ENCODE measurements at places on chromosomes 6 and 20.
A peak's percentile ranks its signal among the peaks of the same experiment; 100 is the strongest.

GRCh38 chr20:2822073-2822472, 5.9 kb downstream of the TMEM239 start:
- peaks cover 17% of the 10 kb centered on the region for H3K27me3 ChIP-seq
- H3K36me3 ChIP-seq, result no peaks in the 10 kb centered on the region
- H3K4me3 ChIP-seq, result no peak overlapping the region
- H3K4me1 ChIP-seq, result no peaks in the 10 kb centered on the region

DNA sequence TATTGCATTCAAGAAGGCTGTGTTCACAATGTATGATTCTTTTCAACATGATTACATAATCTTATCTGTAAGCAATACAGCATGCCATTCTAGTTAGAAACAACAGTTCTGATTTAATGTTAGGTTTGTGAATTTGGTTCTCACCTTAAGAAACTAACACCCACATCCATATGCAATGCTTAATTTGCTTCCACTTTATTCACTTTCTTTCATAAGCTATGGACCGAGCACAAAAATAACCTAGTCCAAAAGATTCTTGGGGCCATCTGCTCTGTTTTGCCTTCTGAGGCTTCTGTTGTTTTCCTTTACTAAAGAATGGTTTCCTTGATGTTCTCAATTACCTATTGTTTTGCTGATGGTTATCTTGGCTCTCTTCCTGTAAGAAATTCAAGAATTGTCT, 258.2 kb downstream of the EYS start:
- no peaks in the 10 kb centered on the region for H3K27me3 ChIP-seq
- no peak overlapping the region for H3K27ac ChIP-seq
- no peak for DNase-seq
- no peak overlapping the region for H3K4me3 ChIP-seq
- H3K36me3 ChIP-seq, result no peaks in the 10 kb centered on the region

DNA sequence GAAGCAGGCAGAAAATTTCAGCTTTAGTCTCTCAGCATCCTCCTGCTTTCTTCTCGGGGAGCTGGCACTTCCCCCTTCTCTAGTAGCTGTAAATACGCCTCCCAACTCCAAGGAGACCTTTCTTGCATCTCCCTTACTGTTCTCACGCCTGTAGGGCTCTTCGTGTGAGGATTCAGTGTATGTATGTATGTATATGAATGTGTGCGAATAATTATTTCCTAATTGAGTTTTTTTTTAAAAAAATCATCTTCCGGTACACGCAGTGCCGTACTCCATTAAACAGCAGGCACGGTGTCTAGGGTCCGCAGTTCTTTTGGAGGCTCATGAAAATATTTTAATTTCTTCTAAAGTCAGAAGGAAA, 85.4 kb downstream of the HFE start:
- H3K27me3 ChIP-seq, result no peaks in the 10 kb centered on the region
- H3K36me3 ChIP-seq, result no peaks in the 10 kb centered on the region
- peak overlapping the region; percentile 87 for H3K4me3 ChIP-seq

- peak overlapping the region; percentile 99 for H3K27ac ChIP-seq
- no peaks in the 10 kb centered on the region for H3K27me3 ChIP-seq
- H3K4me3 ChIP-seq, result peak overlapping the region; percentile 95
These were observed 1.9 kb downstream of the EIF2S2 start for GRCh38 chr20:34110025-34110744.

DNA sequence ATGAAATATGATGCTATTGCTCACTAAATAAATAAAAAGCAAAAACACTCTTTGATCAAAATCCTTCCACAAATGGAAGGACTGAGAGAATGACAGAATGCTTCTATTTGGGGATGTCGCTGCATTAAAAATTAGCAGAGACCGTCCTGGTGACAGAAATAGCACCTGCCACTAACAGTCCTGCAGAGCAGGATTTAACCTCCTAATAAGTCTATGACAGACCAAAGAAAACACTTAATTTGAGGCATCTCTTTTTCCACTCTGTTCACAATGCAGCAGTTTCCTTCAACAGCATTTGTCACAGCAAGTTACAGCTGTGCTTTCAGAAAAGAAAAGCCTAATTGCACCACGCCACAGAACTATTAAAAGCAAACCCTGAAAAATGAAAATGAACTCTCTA, 140.6 kb upstream of the BEND6 start:
- peaks cover 6% of the 10 kb centered on the region for H3K4me1 ChIP-seq
- H3K4me3 ChIP-seq, result no peak overlapping the region
- H3K27ac ChIP-seq, result no peak overlapping the region
- no peaks in the 10 kb centered on the region for H3K27me3 ChIP-seq

DNA sequence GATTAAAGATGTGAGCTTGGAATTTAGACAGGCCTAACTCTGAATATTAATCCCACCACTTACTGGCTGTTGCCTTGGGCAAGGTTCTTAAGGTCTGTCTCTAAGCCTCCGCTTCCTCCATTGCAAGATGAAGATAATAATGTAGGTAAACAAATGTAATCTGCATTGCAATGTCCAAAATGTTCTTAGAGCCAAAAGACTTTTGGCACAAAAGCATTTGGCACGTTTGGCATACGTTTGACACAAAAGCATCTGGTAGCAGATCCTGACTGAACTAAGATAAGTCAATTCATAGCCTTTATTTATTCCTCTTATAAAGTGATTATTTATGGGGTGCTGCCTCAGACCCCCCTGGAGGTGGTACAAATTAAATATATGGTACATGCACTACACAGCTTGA, 229.9 kb upstream of the STXBP5 start:
- no peak overlapping the region for H3K27ac ChIP-seq
- H3K4me1 ChIP-seq, result no peaks in the 10 kb centered on the region
- no peak overlapping the region for H3K4me3 ChIP-seq
- no peak for DNase-seq

DNA sequence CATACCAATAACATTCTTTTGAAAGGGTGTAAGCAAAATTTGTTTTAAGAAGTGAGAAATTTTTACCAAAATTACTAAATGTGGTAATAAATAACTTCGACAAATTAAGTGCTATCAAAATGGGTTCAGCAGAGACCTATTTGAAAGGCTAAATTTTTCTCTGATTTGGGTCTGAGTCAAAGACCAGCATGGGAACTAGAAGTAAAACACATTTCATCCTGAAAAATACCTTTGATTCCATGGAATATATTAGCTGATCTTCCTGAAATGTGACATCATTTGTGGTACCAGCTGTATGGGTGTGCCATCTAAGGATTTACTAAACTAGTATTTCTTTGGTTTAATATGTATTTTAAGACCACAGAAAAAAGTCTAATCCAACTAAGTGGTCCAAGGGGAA, 63.6 kb downstream of the BLOC1S5 start:
- no peaks in the 10 kb centered on the region for H3K36me3 ChIP-seq
- H3K4me1 ChIP-seq, result no peaks in the 10 kb centered on the region
- H3K27ac ChIP-seq, result no peak overlapping the region
- no peak overlapping the region for H3K4me3 ChIP-seq
- no peak for DNase-seq

DNA sequence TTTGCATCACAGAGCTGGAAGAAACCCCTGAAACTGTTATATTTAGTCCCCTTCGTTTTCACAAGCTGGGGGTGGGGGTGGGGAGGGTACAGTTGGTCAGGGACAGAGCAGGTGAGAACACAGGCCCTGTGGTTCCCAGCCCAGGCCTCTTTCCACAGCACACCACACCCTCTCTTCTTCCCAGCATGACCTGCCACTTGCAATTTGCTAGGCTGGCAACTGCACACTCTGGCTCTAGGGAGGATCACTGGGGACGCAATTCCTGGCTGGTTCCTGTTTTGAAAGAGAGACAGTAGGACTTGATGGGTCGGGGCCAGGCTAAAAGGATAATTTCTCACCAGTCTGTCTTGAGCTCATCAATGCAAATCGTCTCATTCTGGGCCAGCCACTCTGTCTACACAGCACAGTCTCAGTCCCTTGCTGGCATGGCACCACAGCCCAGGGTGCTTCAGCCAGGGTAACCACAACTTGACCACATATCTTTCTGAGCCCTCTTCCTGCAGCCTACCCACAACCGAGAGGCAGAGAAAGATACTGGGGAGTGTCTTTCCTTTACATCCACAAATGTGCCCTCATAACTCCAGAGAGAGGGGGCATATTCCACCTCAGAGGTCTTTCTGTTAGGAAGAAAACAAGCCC, 41.7 kb upstream of the EMILIN3 start:
- peaks cover 84% of the 10 kb centered on the region for H3K36me3 ChIP-seq

DNA sequence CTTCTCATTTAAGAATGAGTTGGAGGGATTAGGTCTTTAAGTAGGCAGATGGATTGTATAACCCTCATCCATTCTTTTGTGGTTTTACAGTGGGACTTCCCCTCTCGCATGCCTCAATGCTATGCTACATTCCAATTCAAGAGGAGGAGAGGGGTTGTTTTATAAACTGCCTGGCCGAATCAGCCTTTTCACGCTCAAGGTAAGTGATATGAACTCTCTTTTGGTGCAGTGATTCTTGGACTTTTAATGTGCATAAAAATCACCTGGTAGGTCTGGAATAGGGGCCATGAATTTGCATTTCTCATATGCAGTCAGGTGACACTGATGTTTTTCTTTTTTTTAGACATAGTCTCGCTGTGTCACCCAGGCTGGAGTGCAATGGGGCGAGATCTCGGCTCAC, 10.8 kb downstream of the ASXL1 start:
- H3K27ac ChIP-seq, result no peak overlapping the region
- H3K36me3 ChIP-seq, result peaks cover 7% of the 10 kb centered on the region
- no peak for DNase-seq
- H3K4me3 ChIP-seq, result no peak overlapping the region
- H3K4me1 ChIP-seq, result peaks cover 10% of the 10 kb centered on the region

DNA sequence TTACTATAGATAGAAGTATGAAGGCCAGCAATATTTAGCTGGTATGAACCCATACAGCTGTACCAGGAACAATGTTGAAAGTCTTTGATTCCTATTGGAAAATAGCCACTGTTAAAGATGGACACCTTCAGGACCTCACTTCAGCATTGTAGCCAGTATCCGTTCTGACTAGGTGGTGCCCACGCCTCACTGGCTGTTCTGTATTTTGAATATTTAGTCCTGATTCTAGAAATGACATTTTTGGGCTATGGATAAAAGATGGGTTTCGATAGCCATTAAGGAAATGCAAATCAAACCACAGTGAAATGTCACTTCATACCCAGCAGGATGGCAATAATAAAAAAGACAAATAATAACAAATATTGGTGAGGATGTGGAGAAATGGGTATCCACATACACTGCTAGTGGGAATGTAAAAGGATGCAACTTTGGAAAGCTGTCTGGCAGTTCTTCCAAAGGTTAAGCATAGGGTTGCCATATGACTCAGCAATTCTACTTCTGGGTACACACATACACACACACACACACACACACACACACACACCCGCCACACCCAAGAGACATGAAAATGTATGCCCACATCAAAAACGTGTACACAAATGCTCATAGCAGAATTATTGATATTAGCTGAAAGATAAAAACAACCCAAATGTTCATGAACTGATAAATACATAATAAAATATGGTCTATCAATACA, 56.8 kb downstream of the UTRN start:
- H3K36me3 ChIP-seq, result no peaks in the 10 kb centered on the region
- no peak for DNase-seq
- H3K27me3 ChIP-seq, result no peaks in the 10 kb centered on the region
- H3K4me3 ChIP-seq, result no peak overlapping the region
- H3K4me1 ChIP-seq, result peaks cover 38% of the 10 kb centered on the region

GRCh38 chr6:71205336-71205956, 83.2 kb upstream of the OGFRL1 start:
- no peaks in the 10 kb centered on the region for H3K4me1 ChIP-seq
- no peak overlapping the region for H3K4me3 ChIP-seq
- H3K36me3 ChIP-seq, result no peaks in the 10 kb centered on the region
- no peaks in the 10 kb centered on the region for H3K27me3 ChIP-seq
- H3K27ac ChIP-seq, result no peak overlapping the region
- no peak for DNase-seq

DNA sequence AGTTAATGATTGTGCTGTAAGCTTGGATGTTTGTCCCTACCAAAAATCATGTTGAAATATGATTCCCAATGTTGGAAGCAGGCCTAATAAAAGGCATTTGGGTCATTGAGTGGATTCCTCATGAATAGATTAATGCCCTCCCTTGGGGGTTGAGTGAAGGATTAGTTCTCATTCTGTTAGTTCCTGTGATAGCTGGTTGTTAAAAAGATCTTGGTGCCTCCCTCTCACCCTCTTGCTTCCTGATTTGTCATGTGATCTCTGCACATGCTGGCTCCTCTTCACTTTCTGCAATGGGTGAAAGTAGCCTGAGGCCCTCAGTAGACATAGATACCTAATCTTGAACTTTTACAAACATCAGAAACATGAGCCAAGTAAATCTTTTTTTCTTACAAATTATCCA, 115.6 kb upstream of the HCRTR2 start:
- DNase-seq, result no peak
- no peak overlapping the region for H3K4me3 ChIP-seq
- H3K27me3 ChIP-seq, result no peaks in the 10 kb centered on the region
- H3K27ac ChIP-seq, result no peak overlapping the region
- H3K4me1 ChIP-seq, result no peaks in the 10 kb centered on the region
- no peaks in the 10 kb centered on the region for H3K36me3 ChIP-seq

DNA sequence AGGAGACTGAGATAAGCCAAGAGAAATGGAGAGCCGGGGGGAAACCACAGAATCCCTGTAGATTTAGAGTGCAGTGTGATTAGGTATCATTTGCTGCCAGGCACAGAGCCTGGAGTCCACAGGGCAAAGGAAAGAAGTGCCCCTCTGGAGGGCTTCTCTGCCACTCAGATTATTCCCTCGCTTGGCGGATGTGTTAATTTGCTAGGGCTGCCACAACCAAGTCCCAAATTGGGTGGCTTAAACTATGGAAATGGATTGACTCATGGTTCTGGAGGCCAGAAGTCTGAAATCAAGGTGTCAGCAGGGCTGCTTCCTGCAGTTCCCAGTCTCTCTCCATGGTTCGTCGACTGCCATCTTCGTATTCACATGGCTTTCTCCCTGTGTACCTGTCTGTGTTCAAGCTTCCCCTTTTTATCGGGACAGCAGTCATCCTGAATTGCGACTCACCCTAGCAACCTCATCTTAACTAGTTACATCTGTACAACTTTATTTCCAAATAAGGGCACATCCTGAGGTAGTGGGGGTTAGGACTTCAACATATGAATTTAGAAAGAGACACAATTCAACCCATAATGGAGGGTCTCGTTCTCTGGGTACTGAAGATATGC, 122.2 kb downstream of the ANKRD60 start:
- no peaks in the 10 kb centered on the region for H3K36me3 ChIP-seq
- DNase-seq, result no peak
- H3K27ac ChIP-seq, result no peak overlapping the region
- H3K4me3 ChIP-seq, result no peak overlapping the region
- H3K4me1 ChIP-seq, result peaks cover 6% of the 10 kb centered on the region

GRCh38 chr6:156497618-156498017, 279.6 kb upstream of the ARID1B start:
- DNase-seq, result no peak
- H3K27me3 ChIP-seq, result no peaks in the 10 kb centered on the region
- no peak overlapping the region for H3K4me3 ChIP-seq
- no peaks in the 10 kb centered on the region for H3K36me3 ChIP-seq
- H3K4me1 ChIP-seq, result no peaks in the 10 kb centered on the region
